ENCODE measurements at places on chromosomes 16 and 17.

GRCh38 chr16:81625544-81626153 lies 153.4 kb upstream of the PLCG2 start:
- no peak for DNase-seq

GRCh38 chr17:9022573-9023391 lies 1.5 kb downstream of the NTN1 start:
- DNase-seq: no peak

GRCh38 chr16:52591934-52592592 lies 45.1 kb upstream of the TOX3 start:
- peak; percentile 30 for DNase-seq

- DNase-seq: peak; percentile 41
Measured at GRCh38 chr16:68257251-68257905, 6.9 kb upstream of the SLC7A6 start.

- peak; percentile 61 for DNase-seq
Measured at GRCh38 chr17:28227316-28228108, 91.5 kb upstream of the TMEM97 start.

GRCh38 chr16:4870138-4870671 lies 22.9 kb downstream of the UBN1 start:
- DNase-seq: no peak

GRCh38 chr16:56645311-56645710 lies 6.4 kb upstream of the MT1B start:
- DNase-seq: no peak
